ENCODE measurements at places on chromosomes 6 and 20.

DNA sequence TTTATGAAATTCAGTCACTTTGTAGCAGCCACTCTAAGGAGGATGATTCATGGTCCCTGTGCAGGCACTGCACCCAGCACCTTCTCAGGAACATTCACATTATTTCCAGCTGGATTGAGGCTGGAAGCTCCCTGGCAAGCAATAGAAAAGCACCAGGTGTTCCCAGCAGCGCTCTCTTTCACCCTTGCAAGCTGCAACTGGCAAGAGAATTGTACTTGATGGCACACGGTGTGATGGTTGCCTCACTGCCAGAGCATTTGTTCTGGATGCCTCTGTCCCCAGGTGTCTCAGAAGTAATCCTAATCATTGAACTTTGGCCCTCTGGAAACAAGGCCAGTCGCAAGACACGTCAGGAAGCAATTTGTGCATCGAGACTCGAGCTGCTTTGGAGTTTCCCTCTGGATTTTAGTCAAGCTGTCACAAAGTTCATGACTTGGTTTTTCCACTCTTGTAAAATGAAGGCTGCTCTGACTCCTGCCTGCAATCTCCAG lies 24.9 kb upstream of the PHACTR2 start:
- DNase-seq: no peak

GRCh38 chr20:23265226-23265625 lies 85.4 kb upstream of the NXT1 start:
- DNase-seq: no peak

DNA sequence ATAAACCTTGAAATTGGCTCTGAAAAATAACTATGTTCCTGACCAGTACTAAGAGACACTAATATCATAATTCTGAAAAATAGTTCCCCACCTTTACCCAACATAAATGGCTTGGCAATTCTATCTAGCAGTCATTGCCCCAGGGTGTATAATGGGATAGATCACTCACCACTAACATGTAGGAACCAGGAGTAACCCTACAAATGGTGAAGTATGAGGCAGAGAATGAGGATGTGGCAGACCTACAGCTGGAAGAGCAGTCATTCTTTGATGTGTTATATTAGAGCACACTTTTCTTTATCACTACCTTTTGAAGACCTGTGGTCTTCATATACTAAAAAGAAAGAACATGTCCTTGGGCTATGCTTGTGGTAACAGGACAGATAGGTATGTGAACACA lies 136.5 kb upstream of the SYNDIG1 start:
- no peak for DNase-seq

GRCh38 chr6:110399219-110400071 lies 15.9 kb downstream of the DDO start:
- no peak for DNase-seq

GRCh38 chr6:47535316-47536225 lies 58.0 kb downstream of the CD2AP start:
- DNase-seq: no peak

DNA sequence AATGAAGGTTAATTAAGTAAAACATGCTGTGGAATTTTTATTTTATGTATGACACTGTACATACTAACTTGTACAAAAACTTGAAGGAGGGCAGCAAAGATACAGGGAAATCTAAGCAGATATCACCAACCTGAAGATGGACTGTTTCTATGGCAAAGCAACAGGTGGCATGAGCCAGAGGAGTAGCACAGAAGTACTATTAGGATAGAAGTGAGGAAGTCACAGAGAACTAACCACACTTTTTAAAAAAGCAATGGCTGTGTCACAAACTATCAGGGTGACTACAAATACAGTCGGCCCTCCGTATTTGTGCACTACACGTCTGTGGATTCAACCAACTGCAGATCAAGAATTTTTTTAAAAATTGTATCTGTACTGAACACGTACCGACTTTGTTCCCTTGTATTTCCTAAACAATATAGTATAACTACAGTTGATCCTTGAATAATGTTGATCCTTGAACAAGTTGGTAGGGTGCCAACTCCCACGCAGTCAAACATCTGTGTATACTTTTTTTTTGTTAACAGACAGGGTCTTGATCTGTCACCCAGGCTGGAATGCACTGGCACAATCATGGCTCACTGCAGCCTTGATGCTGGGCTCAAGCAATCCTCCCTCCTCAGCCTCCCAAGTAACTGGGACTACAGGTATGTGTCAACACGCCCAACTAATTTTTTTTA lies 61.0 kb downstream of the NUDT3 start:
- DNase-seq: no peak

DNA sequence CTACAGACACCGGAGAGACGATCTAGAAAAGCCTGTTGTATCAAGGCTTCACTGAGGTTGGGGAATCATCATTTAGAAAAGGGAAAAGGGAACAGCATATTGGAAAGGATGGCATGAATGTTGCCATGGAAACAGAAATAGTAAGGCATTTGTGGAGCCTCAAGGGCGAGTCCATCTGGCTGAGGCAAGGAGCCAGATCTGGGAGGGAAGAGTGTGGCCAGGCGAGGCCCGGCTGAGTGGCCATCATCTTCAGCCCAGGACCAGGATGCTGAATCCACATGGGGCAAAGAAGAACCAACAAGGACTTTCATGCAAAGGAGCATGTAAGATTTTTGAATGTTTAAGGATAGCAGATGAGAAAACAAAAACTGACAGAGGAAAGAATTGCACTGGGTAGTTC lies 85.8 kb downstream of the MAP3K5 start:
- DNase-seq: no peak

DNA sequence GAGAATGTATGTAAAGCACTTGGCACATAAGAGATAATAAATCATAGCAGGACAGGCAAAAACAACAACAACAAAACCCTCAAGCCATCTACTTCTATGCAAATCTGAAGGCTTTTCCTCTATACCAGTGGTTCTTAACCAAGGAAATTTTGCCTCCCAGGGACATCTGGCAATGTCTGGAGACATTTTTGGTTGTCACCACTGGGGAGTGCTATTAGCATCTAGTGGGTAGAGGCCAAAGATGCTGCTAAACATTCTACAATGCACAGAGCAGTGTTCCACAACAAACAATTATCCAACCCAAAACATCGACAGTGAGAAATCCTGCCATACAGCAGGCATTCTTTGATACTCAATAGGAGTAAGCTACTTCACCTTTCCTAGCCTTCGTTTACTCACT lies 28.2 kb downstream of the NDRG3 start:
- no peak for DNase-seq

GRCh38 chr20:40008177-40008576 lies 680.9 kb downstream of the MAFB start:
- DNase-seq: no peak

DNA sequence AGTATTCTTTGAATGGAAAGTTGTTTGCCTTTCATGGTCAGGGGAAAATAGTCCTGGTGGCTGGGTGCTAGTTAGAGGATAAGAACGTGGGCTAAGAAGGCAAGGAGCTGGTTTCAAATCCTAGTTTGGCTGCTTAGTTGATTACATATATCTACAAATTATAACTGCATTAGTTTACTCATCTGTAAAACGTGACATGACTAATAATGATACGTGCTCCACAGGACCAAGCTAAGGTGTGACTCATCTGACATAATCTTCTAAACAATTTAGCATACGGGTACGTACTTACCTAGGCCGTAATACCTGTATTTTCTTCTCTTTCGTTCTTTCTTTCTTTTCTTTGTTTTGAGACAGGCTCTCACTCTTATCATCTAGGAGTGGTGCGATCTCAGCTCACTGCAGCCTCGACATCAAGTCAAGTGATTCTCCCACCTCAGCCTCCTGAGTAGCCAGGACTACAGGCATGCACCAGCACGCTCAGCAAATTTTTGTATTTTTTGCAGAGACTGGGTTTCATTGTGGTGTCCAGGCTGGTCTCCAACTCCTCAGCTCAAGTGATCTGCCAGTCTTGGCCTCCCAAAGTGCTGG lies 1274.2 kb upstream of the GJE1 start:
- no peak for DNase-seq

DNA sequence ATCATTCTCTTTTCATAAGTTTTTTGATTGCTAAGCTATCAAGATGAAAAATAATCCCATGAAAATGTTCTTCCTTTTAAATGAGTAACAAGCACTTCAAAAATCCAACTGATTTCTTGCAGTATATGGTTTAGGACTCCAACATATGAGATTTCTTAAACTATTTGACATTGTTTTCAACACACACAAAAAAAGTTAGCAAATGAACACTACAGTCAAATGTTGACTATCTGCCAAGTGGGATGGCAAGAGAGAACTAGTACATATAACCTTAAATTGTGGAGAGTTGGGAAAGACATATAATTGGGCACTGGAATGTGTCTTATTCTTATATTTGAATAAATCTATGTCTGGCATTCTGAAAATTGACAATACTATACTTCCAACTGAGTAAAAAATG lies 15.6 kb downstream of the COL21A1 start:
- no peak for DNase-seq

DNA sequence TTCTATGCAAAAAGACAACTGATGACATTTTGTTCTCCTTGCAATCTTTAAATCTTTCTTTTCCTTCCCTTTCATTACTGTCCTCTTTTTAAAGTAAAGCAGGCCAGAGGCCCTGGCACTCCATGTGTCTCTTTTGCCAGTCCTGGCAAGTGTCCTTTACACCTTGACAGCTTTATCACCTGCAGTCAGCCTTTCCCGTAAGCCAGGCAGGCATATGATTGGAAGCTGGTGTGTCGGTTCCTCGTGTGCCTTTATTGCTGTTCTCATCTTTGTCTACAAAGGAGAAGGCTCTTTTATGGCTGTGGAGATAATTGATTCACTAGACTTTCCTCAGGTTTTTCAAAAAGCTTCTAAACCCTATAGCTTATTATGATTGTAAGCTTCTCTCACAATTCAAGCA lies 162.3 kb upstream of the FBXL4 start:
- no peak for DNase-seq

- no peak for DNase-seq
These were observed 97.5 kb downstream of the PFDN4 start for GRCh38 chr20:54305421-54305820.

- no peak for DNase-seq
These were observed 36.2 kb upstream of the ZMYND8 start for GRCh38 chr20:47392721-47393073.

GRCh38 chr20:63542031-63542559 lies 4.9 kb upstream of the PTK6 start:
- DNase-seq: no peak

DNA sequence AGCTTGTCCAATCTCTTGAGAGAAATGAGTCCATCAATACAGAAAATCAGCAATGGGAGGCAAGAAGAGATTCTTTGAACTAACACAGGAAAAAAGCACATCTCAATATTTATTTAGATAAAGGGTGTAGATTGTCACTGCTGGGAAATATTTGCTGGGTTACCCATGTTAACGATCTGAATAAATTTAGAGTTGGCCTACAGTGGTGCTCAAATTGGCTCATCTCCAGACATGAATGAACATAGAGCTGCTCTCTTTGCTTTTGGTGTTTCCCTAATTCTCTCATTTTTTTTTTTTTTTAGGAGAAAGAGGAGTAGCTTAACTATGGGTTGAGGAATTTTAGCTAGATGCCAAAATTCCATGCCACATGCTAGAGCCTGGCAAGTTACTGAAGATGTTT lies 471.2 kb downstream of the PKHD1 start:
- DNase-seq: no peak

GRCh38 chr20:44180814-44181213 lies 6.2 kb downstream of the JPH2 start:
- DNase-seq: no peak

GRCh38 chr6:15796130-15796771 lies 133.4 kb upstream of the DTNBP1 start:
- DNase-seq: no peak

GRCh38 chr6:105739764-105740163 lies 336.9 kb upstream of the PREP start:
- no peak for DNase-seq

DNA sequence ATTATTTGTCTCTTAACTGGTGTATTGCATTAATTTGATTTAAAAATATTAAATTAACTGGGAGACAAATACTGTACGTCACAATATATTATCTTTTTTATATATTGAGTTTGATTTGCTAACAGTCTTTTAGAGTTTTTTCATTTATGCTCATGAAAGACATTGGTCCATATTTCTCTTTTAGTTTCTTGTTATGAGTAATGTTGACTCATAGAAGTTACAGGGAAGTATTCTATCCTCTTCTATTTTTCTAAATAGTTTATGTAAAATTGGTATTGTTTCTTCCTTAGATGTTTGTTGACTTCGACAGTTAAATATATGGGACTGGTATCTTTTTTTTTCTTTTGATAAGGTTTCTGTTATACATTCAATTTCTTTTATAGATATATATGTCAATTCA lies 1115.6 kb upstream of the CITED2 start:
- DNase-seq: no peak

DNA sequence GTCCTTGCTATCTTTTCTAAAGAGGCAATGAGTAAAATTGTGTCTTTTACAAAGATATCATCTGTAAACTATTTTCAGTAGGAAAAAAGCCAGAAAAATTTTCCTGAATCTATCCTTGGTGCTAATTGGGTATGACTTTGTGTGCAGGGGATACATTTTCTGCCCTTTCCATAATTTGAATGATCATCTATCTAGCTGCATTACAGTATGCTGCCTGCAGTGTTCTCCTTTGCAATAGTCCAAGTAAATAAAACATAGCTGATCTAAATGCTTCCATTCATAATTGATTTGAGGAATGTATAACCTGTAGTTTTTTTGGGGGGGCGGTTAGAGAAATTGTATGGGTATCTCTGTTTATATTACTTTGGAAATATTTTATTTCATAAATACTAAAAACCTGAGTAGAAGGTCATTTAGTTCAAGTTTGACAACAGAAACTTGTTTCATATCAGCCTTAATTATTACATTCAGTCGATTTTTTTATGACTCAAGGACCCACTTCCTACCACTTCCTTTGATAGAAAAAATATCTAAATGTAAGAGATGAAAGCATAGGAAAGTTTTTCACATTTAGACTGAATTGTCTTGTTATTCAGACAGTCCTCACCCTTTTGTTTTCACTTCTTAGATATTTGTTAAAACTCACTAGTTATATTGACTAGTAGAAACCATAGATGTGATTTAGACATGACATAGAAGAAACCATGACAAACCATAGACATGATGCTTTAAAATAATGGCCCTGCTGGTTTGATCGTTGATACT lies 75.3 kb downstream of the AIG1 start:
- no peak for DNase-seq

DNA sequence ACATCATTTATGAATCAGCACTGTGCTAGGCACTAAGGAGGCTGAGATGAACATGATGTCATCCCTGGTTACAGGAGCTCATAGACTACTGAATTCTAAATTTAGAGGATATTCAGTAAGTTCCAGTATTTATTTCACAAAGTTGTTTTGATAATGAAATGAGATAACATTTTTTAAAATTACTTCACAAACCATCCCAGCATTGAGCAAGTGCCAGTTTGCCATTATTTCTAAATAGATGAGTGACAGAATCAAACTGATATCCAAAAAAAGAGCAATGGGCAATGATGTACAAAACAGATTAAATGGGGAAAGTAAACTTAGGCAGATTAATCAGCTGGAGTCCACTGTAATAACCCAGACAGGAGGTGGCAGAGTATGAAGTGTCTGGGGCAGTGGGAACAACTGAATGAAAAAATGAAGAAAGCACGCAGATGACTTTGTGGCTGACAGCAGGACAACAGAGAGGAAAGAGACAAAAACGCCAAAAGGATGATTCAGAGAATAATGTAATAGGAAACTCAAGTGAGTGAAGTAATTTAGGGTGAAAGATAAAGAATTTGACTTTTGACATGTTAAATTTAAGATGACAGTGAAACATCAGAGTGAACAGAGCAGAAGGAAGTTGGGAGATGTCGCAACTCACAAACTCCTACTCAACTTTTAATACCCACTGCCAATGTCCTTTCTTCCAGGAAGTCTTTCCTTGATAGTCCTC lies 70.2 kb downstream of the RCAN2 start:
- no peak for DNase-seq

- DNase-seq: no peak
These were observed 84.2 kb upstream of the FOXC1 start for GRCh38 chr6:1525364-1526038.
